ENCODE measurements at places on chromosomes 3 and 15. TPM values are rescaled to one million over a fixed set of nuclear protein-coding genes. Genes with fewer than 3 reads are reported as not detected.

- H3K27ac ChIP-seq: no peak overlapping the region
- no peaks in the 10 kb centered on the region for H3K36me3 ChIP-seq
- H3K27me3 ChIP-seq: no peaks in the 10 kb centered on the region
Observed at GRCh38 chr15:99749386-99749785, 16.1 kb upstream of the LYSMD4 start.

GRCh38 chr3:188385295-188385694 lies 231.3 kb downstream of the LPP start:
- H3K27ac ChIP-seq: no peak overlapping the region
- DNase-seq: no peak
- peaks cover 23% of the 10 kb centered on the region for H3K4me1 ChIP-seq
- peaks cover 9% of the 10 kb centered on the region for H3K36me3 ChIP-seq
- no peak overlapping the region for H3K4me3 ChIP-seq
- no peaks in the 10 kb centered on the region for H3K27me3 ChIP-seq

CLDN18 gene
- total RNA-seq: not detected

- no peaks in the 10 kb centered on the region for H3K36me3 ChIP-seq
- no peak overlapping the region for H3K27ac ChIP-seq
- no peaks in the 10 kb centered on the region for H3K27me3 ChIP-seq
- no peak for DNase-seq
- no peaks in the 10 kb centered on the region for H3K4me1 ChIP-seq
Observed at GRCh38 chr3:21551019-21551418, 200.0 kb downstream of the ZNF385D start.

CHST13 gene
- not detected for total RNA-seq
